ENCODE measurements at places on chromosomes 2 and 18.
A peak's percentile ranks its signal among the peaks of the same experiment; 100 is the strongest.

DNA sequence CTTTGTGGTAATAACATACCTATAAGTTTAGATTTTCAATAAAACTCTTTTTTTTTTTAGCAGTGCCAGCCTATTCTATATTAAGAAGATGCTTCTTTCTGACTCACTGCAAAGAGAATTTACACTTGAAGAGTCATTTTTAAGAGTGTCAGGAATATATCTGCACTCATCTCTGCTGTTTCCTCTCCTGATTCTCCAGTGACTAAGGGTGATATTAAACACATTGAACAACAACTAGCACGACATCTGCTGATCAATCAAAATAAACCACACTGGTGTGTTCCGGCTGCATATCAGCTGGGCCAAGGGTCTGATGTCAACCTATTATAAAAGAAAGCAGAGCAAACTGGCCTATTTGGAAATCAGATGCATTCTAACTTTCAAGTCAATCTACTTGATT is 15.0 kb downstream of the RAB27B start:
- DNase-seq: no peak

GRCh38 chr2:231361701-231362554 is 33.6 kb upstream of the B3GNT7 start:
- DNase-seq: peak; percentile 68

DNA sequence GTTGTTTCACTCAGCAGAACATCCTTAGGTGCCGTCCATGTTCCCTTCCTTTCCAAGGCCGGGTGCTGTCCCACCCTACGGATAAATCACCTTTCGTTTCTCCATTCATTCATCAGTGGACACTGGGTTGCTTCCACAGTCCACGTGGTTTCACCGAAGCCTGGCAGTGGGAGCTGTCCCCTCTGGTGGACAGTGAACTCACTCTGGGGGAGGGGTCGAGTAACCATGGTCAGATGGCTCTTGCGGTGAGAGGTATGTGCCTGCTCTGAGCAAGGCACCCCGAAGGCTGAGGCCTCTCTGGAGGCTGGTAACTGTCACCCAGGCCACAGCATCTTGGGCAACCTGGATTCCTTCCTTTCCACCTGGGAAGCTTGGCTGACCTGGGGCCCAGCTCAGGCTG is 61.5 kb upstream of the TWIST2 start:
- no peak for DNase-seq

GRCh38 chr18:53789376-53790247 is 434.9 kb downstream of the MBD2 start:
- no peak for DNase-seq

GRCh38 chr2:175175896-175176295 is 5.6 kb downstream of the ATP5MC3 start:
- DNase-seq: no peak

- DNase-seq: no peak
These were observed 234.3 kb upstream of the LYPD1 start for GRCh38 chr2:132904142-132904842.

- DNase-seq: no peak
These were observed 108.8 kb upstream of the SLC1A4 start for GRCh38 chr2:64880193-64880951.

- DNase-seq: no peak
These were observed 1.4 kb upstream of the STEAP3 start for GRCh38 chr2:119222213-119222612.

GRCh38 chr18:574865-575645 is 5.1 kb upstream of the CETN1 start:
- DNase-seq: no peak

- DNase-seq: no peak
These were observed 53.8 kb downstream of the CABLES1 start for GRCh38 chr18:23189099-23189498.

DNA sequence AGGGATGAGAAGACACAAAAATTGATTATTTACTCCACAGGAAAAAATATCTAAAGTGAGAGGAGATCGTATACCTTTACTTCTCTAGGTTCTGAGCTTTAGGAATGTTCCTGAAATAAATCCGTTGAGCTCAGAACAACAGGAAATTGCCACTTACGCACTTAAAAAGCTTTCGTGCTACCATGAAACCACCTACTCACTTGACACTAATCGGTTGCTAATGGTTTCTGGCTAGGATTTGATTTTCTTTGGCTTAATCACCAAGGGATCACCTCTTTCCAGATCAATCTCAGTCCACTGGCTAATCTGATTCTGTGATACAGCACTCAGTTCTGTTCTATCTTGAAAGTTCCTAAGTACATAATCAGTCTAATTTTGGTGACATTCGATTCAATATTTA is 419.6 kb downstream of the DLGAP1 start:
- DNase-seq: no peak

- DNase-seq: no peak
These were observed at the start of gene MFSD2B for GRCh38 chr2:24009680-24010476. TSS of gene MFSD2B (plus strand) at chr2:24010085. CDS start at chr2:24010097, 12 bp downstream.

GRCh38 chr2:143577489-143577888 is 448.3 kb downstream of the ARHGAP15 start:
- no peak for DNase-seq

DNA sequence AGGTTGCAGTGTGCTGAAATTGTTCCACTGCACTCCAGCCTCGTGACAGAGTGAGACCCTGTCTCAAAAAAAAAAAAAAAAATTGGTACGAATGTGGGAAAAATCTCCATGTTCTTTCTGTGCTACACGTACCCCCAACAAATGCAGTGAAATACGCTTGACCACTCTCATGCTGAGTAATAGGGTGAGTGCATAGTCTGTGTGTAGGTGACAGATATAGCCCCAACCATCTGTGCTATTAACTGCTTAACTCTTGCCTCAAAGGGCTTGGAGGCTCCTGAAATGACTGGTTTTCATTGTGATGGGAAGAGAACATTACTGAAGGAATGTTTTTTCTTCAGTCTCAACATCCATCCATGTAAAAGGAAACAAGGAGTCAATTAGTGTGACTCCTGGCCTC is 15.7 kb downstream of the LYPD1 start:
- no peak for DNase-seq

- no peak for DNase-seq
These were observed 25.7 kb upstream of the RAB6D start for GRCh38 chr2:131389657-131390056.

GRCh38 chr2:46230115-46230571 is 67.1 kb upstream of the EPAS1 start:
- peak; percentile 69 for DNase-seq
